ENCODE measurements at places on chromosomes 6 and 20.

- DNase-seq, result no peak
Observed at GRCh38 chr6:107594736-107595135, 104.8 kb downstream of the SOBP start.

DNA sequence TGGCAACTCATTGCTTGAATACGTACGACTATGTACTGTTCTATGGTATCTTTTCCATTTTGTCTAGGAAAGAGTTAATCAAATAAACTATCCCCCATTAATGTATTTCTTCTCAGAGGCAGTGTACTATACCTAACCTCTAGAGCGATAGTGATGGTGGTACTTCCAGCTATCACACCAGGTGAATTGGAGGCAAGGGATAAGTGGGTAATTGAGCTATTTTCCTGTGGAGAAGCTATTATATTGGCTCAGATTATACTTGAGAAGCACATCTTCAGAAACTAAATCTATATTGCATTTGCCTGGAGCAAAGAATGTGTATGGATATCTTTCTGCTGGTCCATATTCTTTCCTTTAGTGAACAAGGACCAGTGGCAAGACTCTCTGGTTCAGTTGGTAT lies 430.7 kb upstream of the KHDRBS2 start:
- DNase-seq, result no peak

DNA sequence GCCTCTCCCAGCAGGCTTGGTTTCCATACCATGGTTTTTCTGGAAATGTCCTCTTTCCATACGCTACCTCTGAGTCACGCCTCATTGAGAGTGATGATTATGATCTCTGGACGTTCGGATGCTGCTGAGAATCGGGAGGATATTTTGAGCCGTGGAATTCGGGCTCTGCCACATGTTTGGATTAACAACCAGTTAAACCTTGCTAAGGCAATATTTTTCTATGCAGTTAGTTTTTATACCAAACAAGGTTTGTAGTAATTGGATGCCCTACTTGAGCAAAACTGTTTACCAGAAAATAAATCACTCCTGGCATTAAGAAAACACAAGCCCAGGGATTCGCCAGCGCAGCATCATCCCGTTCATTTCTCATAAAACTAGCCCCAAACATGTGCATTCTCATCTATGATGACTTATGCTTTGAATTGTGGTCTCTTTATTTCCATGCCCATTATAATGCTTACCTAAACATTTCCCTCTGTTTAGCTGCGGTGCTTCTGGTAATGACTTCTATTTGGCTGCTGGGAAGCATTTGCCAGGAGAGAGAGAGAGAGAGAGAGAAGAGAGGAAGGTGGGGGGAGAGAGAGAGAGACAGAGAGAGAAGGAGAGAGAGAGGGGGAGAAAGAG lies 198.9 kb downstream of the CLIC5 start:
- no peak for DNase-seq

DNA sequence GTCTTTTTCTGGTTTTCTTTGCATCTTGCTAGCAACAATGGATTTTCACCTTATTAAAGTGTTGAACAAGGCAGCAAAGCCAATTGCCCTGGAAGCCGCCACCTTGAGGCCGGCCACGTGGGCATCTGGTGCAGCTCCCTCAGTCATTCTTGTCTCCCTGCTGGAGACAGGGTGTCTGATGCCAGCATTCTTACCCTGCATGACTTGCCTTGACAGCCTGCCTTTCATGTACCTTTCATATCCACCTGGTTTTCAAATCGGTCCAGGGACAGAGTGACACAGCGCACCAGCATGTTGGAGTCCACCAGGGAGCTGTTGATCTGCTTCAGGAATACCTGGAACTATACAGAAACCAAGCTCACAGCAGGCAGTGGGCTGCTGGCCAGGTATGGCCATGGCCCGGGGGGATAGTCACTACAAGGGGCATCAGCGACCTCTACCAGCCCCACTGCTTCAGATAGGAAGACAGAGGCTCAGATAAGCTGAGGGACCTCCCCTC lies 49.8 kb downstream of the MYH7B start:
- DNase-seq, result no peak

- DNase-seq, result no peak
Observed at GRCh38 chr6:46772016-46772415, 21.2 kb upstream of the MEP1A start.

- no peak for DNase-seq
Observed at GRCh38 chr6:151679081-151679480, 128.4 kb upstream of the ESR1 start.

DNA sequence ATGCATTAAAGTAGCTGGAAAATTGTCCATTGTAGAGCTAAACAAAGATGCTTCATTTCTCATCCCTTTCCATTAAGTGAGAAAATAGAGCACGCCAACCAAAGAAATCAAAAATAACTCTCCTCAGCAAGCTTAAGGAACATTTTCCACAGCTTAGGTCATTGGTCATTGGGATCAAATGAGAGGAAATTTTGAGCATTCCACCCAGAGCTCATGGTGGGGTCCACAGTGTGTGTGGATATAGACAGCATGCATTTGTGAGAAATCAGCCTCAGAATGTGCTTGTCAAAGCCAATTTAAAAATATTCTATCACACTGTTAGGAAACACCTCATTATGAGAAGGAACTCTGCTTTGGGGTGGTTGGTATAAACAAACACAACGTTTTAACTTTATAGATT lies 97.2 kb downstream of the HDGFL1 start:
- DNase-seq, result no peak

GRCh38 chr6:32244270-32244669 lies 20.4 kb upstream of the NOTCH4 start:
- no peak for DNase-seq

- peak; percentile 52 for DNase-seq
Observed at GRCh38 chr6:27757307-27757706, 154.9 kb downstream of the OR2B2 start.

DNA sequence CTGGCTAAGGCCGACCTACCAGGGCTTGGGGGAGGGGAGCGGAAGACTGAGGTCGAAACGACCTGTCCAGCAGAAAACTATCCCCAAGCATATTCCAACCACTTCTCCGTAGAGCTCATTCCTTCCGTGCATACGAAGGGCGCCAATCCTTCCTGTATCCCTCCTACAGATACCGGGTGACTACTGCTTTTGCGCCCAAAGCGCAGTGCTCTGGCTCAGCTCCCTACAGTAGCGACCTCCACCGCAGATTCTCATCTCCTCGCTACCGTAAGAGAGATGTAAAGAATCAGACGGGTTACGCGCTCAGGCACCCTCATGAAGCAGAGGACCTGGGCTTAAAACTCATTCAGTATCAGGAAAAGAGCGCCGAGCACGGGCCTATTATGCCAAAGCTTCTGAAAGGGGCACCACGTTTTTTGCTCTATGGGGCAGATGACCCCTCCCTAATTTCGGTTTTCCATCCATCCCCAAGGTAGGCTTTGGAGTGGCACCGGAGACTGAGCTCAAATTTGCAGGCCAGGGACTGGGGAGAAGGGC lies 563 bp upstream of the NNAT start:
- no peak for DNase-seq

DNA sequence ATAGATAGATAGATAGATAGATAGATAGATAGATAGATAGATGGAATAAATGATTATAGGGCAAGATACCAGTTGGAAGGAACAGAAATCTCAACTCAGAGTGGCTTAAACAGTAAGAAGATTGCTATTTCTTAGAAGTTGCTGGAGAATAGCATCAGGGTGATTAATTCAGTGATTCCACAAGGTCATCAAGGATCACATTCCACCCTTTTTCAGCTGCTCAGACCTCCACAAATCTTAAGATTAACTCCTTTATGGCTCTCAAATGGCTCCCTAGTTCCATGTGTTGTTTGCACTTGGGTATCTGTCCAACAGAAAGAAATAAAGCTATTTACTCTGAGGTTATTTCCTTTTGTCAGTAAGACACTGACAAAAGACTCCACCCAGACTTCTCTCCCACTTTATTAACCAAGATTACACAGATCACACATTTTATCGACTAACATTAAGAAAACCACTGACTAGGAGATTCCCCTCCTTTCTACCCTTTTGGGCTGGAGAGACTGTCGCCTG lies 68.3 kb upstream of the KIF16B start:
- DNase-seq, result no peak

GRCh38 chr6:96276305-96276704 lies 245.3 kb upstream of the UFL1 start:
- DNase-seq, result no peak

- DNase-seq, result no peak
Observed at GRCh38 chr20:63103402-63104311, 96.9 kb upstream of the BHLHE23 start.

DNA sequence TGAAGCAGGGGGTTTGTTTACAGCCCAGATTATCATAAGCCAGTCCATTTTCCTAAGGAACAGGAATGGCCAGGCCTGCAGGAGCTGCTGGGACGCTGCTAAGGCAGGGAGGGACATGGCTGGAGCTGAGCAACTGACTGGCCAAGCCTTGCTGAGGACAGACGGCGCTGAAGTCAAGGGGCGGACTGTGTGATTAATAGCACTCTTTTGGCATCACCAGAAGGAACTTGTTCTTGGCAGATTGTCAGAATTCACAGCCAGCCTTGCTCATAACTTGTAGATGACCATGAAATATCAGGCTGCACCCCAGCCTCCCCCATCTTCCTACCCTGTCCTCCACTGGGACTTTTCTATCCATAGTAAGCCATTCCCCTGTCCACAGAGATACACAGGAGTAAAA lies 218.8 kb upstream of the RNF24 start:
- no peak for DNase-seq

GRCh38 chr20:61853073-61854005 lies 212.3 kb downstream of the TAF4 start:
- no peak for DNase-seq

DNA sequence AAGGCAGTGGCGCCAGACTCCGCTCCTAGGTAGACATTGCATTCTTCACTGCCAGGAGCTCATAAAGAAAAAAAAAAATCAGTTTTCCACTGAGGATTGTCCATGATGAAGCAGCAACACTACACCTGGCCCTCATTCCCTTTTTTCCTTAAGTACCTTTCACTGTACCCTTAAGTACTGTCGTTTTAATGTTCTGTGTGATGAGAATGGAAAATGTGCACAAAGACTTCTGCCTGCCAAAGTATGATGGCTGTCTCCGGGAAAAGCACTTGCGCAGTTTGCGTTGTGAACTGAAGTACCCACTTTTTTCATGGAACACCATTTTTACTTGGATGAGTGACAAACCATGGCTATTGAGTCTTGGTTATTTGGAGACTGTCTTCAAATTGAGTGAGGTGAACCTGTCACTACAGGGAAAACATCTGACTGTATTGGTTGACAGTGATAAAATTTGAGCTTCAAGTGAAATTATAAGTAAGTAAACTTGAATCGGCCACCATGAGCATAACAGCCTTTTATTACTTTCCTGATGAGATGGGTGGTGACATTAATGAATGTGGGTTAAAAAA lies 104.8 kb downstream of the NCOA3 start:
- DNase-seq, result no peak

DNA sequence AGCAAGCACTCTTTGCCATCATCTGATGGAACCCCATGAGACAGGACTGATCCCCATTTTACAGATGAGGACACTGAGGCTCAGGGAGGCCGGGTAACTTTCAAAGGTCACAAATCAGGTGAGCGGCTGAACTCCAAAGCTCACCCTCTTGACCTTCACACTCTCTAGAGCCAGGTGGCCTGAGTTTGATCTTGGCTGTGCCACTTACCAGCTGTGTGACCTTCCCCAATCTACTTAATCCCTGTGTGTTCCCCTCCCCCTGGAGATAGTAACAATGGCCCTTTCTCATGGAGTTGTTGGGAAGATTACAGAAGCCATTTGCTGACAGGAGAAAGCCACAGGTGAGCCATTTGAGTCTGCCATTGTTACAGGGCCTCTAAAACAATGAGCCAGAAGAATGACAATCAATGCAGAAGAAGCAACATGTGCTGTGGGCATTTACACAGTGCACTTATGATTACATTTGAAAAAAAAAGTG lies 34.5 kb downstream of the BMP7 start:
- DNase-seq, result no peak

DNA sequence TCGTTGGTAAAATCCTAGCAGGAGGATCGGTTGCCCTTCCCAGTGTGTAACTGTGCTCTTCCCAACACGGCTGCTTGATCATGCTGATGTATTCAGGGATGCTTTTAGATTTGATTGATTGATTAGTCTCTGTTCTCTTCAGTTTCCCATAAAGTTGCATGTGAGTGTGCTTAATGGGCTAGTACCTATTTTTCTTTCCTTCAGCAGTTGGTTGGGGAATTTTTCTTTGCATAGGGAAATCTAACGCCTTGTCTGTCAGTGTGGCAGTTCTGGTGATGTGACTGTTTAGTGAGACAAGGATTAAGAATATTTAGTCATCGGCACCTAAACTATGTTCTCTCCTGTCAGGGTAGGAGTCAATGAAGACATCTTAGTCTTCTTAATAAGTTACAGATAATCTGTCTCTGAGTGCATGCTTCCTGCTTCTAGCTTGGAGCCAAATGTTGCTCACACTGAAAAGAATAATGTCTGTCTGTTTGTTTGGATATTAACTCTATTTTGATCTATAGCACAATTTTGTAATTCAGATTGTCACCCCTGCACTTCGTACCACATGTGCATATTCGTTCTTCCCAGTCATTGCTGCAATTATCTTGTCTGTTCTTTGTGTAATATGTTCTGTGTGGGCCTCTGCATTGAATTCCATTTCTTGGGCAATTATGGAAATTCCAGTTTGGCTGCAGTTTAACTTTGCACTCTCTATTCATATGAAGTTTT lies 169.9 kb downstream of the EDN1 start:
- DNase-seq, result no peak

GRCh38 chr20:32440758-32441078 lies 82.6 kb downstream of the ASXL1 start:
- no peak for DNase-seq

- DNase-seq, result no peak
Observed at GRCh38 chr6:139367810-139368351, 6.6 kb downstream of the CITED2 start.

- no peak for DNase-seq
Observed at GRCh38 chr6:71209626-71210025, 79.0 kb upstream of the OGFRL1 start.

DNA sequence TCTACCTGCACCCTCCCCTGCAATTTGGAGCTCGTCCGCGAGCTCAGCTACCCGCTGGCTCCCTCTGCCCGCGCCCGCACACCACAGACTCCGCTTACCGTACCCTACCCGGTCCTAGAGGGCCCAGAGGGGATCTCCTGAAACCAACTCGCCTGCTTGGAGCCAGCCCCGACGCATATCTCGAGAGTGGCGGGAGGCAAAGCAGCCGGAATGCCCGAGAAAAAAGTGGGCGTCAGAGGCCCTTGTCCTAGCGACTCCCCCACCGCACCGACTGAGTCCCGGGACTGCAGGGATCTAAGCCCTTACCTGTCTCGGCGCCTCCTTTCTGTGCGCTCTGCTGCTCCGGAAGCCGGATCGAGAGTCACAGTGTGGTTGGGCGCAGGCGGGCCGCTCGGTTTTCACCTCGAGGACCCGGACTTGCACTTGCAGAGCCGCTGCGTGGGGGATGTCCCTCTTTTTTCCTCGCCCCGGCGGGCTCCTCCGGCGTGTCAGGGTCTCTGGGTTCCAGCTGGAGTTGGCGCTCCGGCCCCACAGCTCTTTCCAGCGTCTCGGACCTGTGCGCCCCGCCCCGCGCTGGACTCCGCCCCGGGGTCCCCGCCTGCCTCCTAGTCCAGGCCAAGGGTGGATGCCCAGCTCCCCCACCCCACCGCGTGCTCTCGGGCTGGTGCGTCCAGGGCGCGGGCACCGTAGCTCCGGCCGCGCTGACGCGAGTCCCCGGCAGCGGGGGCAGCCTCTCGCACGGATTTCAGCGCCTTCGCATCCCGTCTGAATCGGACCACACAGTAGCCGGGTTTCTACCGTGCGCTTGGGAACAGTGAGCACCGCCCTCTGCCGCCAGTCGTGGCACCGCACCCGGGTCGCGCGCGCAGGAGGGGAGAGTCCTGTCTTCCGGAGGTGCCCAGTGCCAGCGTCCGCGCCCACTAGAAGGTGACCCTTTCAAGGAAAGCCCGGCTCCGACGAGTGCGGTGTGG lies at the start of gene PROKR2:
PROKR2 (minus strand) TSS at position 767 of the 971 bp plus-strand sequence. CDS start 2,585 bp downstream, outside the sequence.
- no peak for DNase-seq
